ENCODE measurements at places on chromosomes 7 and 10. TPM values are rescaled to one million over a fixed set of nuclear protein-coding genes. Genes with fewer than 3 reads are reported as not detected.

DNA sequence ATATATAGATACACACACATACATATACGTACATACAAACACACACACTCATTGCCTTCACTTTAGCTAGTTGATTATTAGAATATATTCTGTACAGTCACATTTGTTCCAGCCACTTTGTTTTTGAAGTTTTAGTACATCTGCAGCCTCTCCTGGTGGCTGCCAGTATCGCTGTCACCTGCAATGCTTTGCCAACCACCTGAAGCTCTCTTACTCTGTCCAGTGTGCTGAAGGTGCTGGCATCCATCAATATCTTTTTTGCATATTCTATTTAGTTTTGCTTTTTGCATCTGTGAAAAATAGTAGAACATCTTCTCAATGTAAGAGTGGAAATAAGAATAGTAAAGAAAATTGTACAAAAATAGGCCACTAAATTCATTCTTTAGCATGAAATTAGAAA, 388.6 kb downstream of the EXOC4 start:
- no peak for DNase-seq

GRCh38 chr7:106190589-106191330, 78.6 kb upstream of the SYPL1 start:
- DNase-seq = peak; percentile 75

DNA sequence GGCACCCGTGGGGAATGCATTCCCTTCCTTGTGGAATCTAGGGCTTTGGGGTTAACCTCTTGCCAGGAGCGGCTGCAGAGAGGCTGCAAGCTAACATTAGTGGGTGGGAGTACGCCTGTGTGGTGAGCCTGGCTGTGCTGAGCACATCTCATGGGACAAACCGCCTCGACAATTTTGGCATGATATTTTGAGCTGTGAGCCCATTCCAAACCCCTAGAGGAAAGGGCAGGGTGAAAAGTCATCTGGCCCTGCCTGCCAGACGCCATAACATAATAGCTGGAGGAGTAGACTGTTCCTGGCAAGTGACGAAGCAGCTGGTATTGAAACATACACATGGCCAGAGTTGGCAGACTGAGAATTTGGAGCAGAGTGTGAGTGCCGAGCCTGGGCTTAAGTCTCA, 110.0 kb downstream of the TACC2 start:
- no peak for DNase-seq

- no peak for DNase-seq
These were observed 172.2 kb upstream of the FERD3L start for GRCh38 chr7:19317461-19317860.

GRCh38 chr7:105060437-105060836, 46.4 kb downstream of the KMT2E start:
- no peak for DNase-seq

DNA sequence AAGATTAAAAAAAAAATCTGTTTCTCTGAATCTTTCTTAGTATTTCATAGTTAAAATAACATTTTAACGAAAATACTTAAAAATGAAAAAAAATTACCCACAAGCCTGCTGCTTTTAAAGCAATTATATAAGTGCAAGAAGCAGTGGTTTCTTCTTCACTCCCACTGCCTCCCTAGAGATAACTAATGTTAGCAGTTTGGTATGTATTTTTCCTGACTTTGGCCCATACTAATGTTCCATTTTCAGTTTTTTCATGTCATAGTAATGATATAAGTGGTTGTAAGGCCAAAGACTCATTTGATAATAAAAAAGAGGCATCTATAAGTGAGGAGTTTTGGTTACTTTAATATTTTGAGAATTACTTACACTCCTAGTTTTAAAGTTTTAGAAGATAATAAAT, 24.3 kb upstream of the LAMB1 start:
- no peak for DNase-seq

The YWHAG gene
- total RNA-seq = 140 TPM

The CHST15 gene
- 36.3 TPM for total RNA-seq

The CREB5 gene
- total RNA-seq = 2.8 TPM

The MET gene
- 80.8 TPM for total RNA-seq

The WNT8B gene
- not detected for total RNA-seq

The AP3M1 gene
- total RNA-seq = 44.1 TPM

All from pulmonary artery endothelial cell (primary cell).